Activated T-cell treated with anti-CD3 and anti-CD28 coated beads for 48 hours (primary cell): ENCODE measurements at places on chromosomes 5 and 9.
A peak's percentile ranks its signal among the peaks of the same experiment; 100 is the strongest.

DNA sequence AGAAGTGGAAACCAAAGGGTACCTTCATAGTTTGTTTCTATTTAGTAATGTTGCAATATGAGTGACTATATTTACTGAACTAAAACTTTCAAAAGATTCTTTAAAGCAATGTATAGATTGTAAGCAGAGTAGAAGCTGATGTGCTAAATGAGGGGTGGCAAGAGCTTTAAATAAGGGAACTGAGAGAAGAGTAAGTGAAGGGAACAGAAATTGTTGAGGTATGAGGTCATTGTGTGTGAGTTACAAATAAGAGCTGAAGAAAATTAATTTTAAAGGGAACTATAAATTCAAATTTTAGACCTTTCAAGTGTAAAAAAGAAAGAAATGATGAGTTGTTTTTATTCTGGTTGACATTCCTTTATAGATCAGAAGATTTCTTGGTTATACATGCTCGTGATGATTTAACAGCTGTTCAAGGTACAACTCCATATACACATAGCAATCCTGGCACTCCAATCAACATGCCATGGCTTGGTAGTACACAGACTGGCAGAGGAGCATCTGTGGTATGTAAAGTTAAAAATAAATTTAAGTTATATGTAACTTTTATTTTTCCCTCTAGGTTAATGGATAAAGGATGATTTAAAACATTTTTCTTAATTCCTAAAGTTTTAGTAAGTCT, 135.1 kb upstream of the TNFAIP8 start:
- DNase-seq, result no peak

GRCh38 chr5:6540111-6540827, 91.6 kb downstream of the UBE2QL1 start:
- no peak for DNase-seq

- DNase-seq, result peak; percentile 57
Measured at GRCh38 chr5:138753794-138754698, 821 bp downstream of the CTNNA1 start.

DNA sequence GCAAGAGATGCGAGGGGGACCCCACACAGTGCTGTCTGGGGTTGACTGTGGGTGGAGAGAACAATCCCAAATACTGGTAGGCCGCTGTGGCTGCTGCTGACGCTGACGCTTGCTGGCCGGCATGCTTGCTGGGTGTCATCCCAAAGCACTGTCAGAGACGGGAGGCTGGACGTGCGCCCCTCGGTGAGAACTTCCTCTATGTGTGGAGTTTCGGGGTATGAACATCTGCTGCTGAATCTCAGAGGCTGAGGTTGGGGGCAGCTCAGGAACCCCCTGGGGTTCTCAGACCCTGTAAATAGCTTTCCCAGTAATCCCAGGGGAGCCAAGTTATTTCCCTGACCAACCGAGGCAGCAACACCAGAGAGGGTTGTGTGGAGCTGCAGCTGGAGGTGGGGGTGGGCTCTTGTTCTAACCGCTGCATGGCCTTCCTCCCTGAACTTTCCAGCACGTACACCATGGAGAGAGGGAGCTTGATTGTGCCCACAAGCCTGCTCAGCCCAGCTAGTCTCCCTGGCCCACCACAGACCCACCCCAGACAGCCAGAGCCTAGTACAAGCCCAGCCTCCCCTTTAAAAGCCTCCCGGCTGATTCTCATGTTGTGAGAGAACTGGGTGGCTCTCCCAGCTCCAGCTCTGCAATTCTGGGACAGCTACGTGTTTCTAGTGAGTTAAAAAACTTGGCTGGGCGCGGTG, 21.8 kb upstream of the SLC12A7 start:
- DNase-seq, result no peak

DNA sequence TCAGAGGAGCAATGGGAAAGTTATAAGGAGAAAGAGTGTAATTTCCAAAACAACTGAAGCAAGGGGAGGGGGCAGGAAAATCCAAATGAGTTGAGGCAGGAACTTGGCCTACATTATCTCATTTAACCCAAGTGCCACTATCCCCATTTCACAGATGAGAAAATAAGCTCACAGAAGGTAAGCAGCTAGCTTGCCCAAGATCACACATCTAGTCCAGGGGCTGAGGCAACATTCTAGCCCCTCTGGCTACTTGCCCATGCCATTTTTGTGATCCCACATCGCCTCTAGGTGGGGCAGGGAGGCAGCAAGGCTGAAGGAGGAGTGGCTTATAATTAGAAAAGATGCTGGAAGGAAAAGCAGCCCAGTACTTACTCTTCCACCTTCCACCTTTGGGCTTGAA, 2.6 kb upstream of the PSIP1 start:
- no peak for DNase-seq

GRCh38 chr5:40221796-40222195, 457.9 kb upstream of the PTGER4 start:
- no peak for DNase-seq

DNA sequence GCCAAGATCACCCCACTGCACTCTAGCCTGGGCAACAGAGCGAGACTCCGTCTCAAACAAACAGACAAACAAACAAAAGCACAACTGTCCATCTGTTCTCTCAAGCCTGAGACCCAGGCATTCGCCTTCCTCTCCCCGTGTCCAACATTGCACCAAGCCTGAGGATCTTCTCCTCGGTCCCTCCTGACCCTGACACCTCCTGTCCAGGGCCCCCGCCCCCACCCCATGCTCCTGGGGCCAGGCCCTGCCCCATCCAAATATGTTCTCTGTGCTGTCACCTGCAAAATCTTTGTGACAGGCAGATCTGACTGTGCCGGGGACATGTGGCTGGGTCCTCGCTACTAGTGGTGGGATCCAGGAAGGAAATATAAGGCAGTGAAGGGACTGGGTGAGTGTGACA, 33.4 kb upstream of the UNC5A start:
- DNase-seq, result no peak

GRCh38 chr9:32832346-32832745, 49.0 kb downstream of the TMEM215 start:
- no peak for DNase-seq

DNA sequence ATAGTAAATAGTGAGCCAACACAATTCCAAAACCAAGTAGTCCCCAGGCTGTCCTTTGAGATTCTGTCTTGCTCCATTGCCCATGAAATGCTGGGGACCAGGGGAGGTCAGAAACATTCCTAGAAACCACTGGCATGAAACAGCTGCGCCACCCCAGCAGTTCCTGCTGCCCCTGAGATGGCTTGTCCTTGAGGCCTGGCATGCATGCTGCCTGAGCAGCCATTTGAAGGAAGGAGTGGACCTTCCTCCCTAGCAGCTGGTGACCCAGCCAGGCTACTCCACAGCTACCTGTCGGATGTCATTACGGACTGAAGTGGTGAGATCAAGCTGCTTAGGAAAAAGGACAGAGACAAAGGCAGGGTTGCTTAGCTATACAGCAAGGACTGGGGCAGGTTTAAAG, 260.6 kb downstream of the DENND1A start:
- DNase-seq, result no peak

- no peak for DNase-seq
Measured at GRCh38 chr5:2983583-2984300, 232.3 kb upstream of the IRX2 start.

GRCh38 chr5:39815711-39816110, 390.9 kb upstream of the DAB2 start:
- DNase-seq, result no peak

GRCh38 chr5:126970517-126971017, 59.8 kb downstream of the MARCHF3 start:
- no peak for DNase-seq
